ENCODE measurements at places on chromosomes 5 and 9.

DNA sequence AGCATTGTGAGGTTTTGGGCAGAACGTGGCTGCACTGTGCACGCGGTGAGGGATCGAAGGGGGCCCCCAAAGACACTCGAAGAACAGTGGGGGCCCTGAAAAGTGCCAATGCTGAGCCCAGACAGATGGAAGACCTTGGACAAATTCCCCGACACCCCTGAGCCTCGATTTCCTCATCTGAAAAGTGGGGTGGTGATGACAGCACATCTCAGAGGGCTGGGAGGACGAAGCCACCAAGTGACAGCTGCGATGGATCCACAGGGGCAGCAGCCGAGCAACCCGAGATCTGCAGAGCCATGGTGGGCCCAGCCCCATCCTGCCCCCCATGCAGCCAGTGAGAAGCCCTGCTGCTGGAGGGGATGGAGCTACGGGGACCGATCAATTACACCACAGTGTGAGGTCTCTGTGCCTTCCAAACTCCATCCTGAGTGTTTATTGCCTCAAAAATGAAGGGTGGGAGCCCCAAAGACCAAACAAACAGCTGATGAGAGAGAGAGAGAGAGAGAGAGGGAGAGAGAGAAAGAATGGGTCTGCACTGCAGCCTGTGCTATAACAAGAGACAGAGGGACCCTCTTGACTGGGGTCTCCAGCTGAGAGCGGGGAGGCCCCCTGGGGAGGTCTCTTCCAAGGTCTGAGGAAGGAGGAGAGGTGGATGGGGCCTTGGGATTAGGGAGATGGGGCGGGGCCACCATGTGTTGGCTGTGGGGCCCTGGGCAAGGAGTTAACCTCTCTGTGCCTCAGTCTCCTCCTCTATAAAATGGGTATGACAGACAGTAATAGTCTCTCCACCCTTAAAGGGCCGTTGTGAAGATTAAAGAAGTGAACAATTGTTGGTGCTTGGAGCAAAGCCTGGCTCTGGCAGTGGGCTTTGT lies 134.4 kb upstream of the IER5L start:
- DNase-seq = no peak

GRCh38 chr5:33369485-33370465 lies 71.0 kb upstream of the TARS1 start:
- DNase-seq = peak; percentile 36

GRCh38 chr5:139701056-139701741 lies 53.0 kb downstream of the CXXC5 start:
- DNase-seq = no peak

DNA sequence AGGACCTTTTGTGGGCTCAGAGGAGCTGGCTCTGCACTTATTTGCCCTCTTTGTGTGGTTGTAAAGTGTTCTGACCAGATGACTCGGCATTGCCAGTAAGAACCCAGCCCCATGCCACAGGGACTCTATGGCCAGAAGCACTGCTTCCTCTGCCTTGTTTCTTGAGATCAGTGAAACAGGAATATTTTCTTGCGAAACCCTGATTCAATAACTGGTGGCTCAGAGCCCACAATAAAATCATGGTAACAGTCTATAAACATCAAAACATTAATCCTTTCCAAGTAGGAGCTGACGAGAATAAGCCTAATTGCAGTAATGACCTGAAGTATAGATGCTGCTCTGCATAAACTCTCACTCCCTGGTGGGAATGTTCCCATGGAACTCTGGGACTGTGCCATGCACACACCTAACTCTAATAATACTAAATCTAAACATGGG lies 344.3 kb downstream of the ZNF608 start:
- peak; percentile 39 for DNase-seq

DNA sequence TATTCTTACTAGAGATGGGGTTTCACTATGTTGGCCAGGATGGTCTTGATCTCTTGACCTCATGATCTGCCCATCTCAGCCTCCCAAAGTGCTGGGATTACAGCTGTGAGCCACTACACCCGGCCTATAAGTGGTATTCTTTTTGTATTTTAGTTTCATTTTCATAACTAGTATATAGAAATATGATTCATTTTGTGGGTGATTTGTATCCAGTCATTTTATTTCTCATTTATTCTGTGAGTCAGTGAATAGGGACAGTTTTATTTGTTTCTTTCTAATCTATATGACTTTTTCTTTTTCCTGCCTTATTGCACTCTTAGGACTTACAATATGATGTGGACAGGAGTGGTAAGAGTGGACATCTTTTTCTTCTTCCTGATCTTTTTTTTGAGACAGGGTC lies 112.9 kb downstream of the AOPEP start:
- DNase-seq = no peak

DNA sequence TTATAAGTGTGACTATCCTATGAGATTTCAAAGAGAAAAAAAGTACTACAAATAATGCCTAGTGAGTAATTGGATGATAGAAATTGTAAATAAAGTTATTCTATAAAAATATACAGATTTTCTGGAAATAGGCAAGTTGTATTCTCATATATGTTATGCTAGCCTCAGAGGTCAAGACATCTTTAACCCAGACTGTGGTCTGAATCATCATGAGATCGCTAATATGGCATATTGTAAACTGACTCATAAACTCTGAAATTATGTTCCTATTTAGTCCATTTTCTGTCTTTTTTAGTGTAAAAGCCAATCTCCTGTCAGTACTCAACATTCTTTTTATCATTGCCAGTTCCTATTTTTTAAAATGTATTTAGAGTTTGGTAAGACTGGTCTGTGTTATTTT lies 14.2 kb downstream of the LOX start:
- DNase-seq = no peak

DNA sequence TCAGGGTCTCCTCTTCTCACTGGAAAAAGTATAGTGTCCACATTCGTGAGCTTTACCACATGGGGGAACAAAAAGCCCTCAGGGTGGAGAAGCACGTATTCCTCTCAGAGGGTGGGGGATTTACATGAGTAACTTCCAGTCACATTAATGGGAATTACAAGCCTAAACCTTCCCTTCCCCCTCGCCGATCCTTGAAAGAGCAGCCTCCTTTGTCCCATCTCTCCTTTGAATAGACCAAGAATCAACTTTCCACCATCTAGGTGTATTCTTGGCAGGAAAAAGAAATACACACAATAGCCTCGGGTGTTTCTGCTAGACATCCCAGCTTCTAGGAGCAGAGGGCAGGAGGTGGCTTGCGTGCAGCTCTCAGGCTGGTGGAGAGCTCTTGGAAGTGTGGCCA lies 144.4 kb downstream of the ZNF462 start:
- DNase-seq = no peak

DNA sequence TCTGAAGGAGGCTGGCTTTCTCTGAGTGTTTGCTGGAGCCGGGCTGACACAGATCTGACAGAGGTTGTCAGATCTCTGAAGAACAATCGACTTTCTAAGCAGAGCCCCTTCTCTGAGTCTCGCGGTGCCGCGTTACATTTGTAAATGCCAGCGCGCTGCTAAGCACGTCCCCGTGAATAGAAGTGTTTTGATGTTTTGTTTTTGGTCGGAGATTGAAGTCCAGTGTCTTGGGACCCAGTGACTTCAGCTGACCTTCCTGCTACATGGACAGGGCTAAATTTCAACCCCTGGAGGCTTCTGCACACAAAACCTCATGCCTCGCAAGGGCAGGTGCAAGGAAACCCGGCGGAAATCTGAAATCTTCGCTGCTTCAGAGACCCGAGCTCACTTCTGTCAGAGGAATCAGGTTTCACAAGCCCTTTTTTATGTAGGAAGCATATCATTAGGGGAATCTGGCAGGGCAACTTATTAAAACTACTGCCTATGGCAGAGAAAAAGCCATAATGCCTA lies 27.2 kb downstream of the NEUROG1 start:
- DNase-seq = peak; percentile 38

- DNase-seq = peak; percentile 17
Measured at GRCh38 chr5:174176511-174176910, 131.0 kb downstream of the NSG2 start.

DNA sequence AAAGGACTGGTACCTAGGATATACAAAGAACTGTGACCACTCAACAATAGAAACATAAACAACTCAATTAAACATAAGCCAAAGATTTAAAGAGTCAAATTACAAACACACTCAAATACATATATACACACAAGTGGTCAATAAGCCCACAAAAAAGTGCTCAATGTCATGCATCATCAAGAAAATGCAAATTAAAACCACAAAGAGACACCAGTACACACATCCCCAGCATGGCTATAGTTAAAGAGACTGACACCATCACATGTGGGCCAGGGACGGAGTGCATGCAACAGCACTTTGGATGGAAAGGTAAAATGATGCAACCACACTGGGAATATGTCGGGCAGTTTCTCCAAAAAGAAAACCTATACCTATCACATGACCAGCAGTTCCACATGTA lies 89.7 kb downstream of the CAAP1 start:
- no peak for DNase-seq

- DNase-seq = no peak
Measured at GRCh38 chr5:76046741-76047140, 36.4 kb upstream of the SV2C start.

DNA sequence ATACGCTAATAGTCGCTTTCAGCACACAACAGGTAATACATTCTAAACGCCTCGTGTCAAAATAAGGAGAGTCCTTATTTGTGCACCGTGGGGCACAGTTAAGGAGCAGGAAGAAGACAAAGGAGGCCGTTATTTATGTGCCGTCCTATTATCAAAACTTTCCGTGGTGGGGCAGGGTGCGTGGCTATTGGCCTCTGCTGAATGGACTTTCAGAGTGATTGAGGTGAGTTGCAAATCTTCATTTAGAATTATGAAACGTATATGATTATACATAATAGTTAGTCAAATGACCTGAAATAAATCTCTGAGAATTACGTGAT lies 833 bp downstream of the C5orf24 start:
- DNase-seq = no peak

DNA sequence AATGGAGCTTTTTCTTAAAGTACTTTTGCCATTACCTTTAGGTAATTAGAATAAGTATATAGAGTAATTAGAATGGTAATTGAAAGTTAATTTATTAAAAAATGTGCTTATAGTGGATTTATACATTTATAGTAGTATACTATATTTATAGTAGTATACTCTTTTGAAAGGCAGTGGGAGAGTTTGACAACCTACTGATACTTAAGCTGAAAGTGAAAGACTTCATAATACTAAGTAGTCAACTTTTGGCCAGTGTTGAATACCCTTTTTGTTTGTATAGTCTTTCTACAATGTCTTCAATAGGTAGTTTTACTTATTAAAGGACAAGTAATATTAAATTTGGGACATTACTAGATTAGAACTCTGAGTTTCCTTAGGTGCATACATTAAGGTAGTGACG lies 12.9 kb downstream of the SREK1 start:
- no peak for DNase-seq

DNA sequence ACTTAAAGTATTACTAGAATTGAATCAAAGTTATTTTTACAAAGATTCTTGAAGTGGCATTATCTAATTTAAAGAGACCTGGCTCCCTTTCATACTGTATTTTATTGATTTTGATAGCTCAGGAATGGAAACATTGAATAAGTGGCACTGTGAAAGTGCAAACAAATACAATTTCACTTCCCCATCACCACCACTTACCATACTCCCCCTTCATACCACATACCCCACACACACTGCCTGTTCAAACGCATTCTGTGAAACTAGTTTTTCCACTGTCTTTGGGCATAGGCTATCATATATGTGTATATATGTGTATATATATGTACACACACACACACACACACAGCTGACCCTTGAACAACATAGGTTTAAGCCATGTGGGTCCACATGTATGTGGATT lies 62.1 kb upstream of the ATG10 start:
- no peak for DNase-seq

DNA sequence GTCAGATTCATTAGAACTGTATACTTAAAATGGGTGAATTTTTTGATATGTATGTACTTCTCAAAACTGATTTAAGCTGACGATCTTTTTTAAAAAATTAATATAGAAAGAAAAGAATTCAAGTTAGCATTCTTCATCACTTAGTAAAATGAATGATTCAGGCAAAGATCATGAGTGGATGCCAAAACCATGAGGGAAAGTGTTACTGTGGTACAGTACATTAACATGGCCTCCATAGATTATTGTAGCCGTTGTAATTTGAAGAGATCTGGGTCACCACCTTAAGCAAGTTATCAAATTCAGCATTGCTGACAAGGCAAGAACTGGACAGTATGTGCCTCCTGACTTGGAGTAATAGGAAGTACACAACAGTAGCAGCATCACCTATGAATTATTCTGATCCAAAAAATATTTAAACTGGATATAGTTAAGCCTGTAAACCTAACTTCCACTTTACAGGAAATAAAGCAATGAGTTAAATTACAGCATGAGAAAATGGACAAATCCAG lies 29.7 kb downstream of the C9orf85 start:
- no peak for DNase-seq

DNA sequence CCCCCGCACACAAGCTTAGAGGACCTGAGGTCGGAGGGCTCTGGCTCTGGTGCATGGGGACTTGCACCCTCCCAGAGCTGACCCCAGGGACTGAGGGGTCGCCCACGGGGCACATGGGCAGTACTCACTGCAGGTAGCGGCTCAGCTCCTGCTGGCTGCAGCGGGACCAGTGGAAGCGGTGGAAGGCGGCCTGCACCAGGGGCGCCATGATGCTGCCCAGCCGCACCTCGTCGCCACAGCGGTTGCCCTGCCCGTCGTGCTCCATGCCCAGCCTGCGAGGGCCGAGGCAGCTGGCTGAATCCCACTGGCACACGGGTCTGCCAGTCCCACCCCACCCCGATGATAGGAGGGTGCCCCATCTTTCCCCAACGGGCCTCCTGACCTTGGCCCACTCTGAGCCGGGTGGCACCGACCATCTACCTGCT lies 93.8 kb downstream of the ZNF354C start:
- no peak for DNase-seq

DNA sequence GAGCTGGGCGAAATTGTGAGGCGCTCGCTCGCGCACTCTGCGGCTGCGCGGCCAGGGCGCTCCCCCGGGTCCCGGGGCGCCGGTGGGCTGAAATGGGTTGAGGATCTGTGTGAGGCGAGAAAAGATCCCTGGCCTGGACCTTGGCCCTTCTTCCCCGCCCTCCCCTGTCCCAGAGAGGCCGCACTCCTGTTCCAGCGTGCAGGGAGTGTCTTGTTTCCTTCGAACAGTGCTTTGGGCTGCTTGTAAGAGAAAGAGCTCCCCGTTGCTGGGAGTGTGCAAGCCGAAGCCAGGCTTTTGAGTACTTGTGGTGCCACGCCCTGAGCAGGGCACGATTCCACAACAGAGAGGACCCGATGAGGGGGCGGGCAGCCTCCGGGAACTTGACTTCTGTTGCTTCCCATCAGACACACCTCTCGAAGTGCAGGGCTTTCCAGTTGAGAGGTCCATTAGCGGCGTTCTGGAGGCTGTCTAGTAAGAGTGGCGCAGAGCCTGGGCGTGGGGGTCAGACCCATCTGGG lies 535 bp downstream of the DOLPP1 start:
- no peak for DNase-seq

GRCh38 chr5:171424726-171425125 lies 5.3 kb downstream of the FGF18 start:
- DNase-seq = no peak

GRCh38 chr9:83491995-83492394 lies 46.2 kb downstream of the FRMD3 start:
- DNase-seq = no peak

GRCh38 chr9:130107955-130108354 lies 54.2 kb downstream of the GPR107 start:
- DNase-seq = no peak

GRCh38 chr5:150514708-150515211 lies 6.8 kb downstream of the NDST1 start:
- no peak for DNase-seq

GRCh38 chr9:29613773-29614172 lies 2040.5 kb upstream of the C9orf72 start:
- no peak for DNase-seq

Measured in SJSA1 (cell line).